Stimulated activated CD4-positive, alpha-beta T cell treated with anti-CD3 and anti-CD28 coated beads, Interleukin-4, amount 100 ng/mL, for 24 hours (primary cell): ENCODE measurements at places on chromosomes 16 and 17.

GRCh38 chr17:4987767-4988567, 492 bp upstream of the CAMTA2 start:
- no peak for DNase-seq

DNA sequence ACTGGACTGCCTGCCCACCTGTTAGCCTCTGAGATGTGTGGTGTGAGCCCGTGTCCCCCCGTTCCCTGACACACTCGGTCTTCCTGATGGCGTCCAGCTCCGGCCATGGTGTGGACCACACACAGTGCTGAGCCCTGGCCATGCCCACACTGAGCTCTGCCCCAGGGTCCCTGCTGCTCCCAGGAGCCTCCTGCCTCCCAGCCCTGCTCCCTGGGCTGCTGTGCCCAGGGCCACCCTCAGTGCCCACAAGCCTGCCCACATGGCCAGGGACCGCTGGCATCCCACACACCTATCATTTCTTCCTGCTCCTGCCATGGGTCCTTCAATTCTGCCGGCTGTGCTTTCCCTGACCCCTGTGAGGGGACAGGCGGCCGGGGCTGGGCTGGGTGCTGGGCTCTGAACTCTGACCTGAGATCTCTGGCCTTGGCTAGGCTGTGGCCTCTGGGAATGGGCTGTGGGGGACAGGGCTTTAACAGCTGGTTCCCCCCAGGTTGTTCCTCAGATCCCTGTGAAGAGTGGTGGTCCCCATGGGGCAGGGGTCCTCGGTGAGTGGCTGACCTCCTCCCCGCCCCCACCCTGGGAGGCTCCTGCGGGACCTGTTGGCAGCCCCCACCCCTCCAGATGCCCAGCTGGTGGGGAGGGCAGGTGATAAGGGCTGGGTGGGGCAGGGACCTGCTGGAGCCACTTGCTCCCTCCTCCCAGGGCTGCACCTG, 4.0 kb downstream of the CEMP1 start:
- no peak for DNase-seq

DNA sequence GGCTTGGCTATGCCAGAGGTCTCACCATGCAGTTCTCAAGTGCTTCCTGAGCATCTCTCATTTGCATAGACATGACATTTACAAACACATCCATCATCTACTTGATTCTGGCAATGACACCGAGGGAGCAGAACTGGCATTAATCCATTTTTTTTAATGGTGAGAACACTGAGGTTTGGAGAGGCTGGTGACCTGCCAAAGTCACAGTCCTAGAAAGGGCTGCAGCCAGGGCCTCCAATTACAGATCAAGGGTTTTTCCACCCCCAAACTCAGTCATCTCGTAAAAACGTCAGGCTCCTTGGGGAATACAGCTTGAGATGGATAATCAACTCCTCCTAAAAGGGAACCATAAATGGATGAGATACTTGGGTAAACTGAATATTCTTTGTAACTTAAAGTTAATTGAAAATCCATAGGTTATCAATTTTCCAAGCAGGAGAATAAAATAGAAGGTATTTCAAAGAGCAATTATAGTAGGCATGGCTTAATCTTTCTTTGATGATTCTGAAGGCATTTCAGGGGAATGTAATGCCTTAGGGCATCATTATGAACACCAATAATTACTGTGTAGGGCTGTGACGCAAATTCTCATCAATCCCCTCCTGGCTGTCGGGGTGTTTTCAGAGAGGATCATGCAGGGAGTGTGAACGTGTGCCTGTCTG, 9.4 kb upstream of the MEOX1 start:
- DNase-seq = no peak

DNA sequence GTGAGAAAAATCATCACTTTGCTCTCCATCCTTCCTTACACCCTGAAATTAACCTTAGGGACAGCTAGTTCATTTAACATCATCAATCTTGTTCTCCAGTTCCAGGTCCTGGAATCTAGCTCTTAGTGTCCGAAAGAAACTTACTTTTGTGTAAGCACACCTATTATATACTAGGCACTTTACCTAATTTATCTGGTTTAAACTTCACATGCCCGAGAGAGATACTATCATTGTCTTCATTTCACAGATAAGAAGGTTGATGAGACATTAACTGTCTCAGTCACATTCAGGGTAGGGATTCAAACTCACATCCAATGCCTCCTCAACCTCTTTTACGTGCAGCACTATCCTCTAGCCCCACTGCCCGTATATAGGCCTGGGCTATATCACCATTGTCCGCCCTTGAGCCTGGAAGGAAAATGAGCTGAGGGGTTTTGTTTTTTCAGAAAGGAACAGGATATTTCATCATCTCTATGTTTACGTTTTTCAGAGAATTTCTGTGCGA, 501 bp upstream of the AP2B1 start:
- peak; percentile 6 for DNase-seq

- no peak for DNase-seq
Observed at GRCh38 chr16:51523400-51523799, 372.3 kb upstream of the SALL1 start.

GRCh38 chr17:77315551-77316190, 174.9 kb downstream of the SEC14L1 start:
- DNase-seq = no peak

DNA sequence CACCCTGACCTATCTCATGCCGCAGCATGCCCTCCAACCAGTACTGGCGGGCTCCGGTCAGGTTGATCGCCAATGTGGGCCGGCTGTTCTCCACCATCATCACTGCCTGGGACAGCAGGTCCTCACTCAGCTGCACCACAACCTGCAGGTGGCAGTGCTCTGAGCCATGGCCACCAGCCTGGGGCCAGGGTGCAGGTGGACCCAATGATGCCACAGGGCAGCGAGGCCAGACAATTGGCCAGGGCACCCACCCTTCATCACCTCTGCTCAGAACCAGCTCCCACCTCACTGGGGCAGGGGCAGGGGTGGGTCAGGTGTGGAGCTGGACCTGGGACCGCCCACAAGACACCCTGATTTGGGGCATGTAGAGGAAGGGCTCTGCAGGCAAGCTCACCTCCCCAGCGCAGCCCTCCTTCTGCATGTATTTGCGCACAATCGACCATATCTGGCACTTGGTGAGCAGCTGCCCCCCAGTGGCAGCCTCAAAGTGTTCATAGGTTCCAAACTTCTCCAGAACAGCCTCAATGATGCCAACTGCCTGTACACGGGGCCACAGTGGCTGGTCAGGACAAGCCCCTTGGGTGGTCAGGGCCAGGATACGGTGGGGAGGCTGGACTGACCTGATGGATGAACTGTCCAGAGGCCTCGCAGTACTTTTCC, 4.2 kb downstream of the MATCAP1 start:
- DNase-seq = no peak

DNA sequence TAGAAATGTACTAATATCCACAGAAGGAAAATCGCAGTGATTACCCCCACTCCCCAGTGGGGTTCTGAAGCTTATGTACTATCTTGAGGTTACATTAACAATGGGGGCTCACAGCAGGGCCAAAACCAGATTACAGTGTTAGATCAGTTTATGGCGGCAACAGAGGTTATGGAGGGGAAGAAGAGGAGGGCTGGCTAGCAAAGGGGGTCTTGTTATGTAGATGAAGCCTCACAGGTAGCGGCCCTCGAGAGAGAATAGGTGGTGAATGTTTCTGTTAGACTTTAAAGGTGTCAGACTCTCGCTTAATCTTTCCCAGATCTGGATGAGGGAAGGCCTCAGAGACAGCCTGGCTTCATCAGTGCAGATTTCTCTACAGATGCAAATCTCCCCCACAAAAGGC, 22.2 kb downstream of the RNF112 start:
- DNase-seq = no peak

- no peak for DNase-seq
Observed at GRCh38 chr17:27980043-27980442, 62.4 kb upstream of the NLK start.

- peak; percentile 54 for DNase-seq
Observed at GRCh38 chr16:81730090-81731051, 48.7 kb upstream of the PLCG2 start.

DNA sequence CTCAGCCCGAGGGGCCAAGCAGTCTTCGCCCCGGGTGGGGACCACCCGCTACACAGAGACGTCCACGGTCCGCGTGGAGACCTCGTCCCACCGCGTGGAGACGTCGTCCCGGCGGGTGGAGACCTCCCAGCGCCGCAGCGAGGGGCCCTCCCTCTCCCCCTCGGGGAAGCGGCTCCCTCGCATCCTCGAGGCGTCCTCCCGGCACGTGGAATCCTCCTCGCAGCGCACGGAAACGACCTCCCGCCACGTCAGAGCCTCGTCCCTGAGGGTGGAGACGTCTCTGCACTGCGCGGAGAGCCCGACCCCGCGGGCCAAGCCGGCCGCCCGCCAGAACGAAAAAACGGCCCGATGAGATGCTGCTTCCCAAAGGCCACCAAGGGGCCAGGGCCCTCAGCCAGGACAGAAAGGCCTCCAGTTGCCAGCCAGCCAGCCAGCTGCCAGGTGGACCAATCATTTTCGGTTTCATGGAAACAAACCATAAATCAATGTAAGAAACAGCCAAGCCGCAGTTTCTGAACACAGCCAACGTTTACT, 424 bp downstream of the C17orf100 start:
- DNase-seq = no peak

DNA sequence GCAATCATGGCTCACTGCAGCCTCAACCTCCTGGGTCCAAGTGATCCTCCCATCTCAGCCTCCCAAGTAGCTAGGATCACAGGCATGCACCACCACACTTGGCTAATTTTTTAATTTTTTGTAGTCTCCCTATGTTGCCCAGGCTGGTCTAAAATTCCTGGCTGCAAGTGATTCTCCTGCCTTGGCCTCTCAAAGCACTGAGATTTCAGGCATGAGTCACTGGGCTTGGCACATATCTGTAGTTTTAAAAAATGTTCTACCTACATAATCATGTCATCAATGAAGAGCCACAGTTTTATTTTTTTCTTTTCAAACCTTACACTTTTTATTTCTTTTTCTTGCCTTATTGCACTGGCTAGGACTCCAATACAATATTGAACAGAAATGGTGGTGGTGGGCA, 33.1 kb upstream of the COL1A1 start:
- no peak for DNase-seq

- DNase-seq = no peak
Observed at GRCh38 chr17:3433741-3434140, at the start of gene OR1E2. OR1E2 (minus strand) TSS chr17:3433841; CDS start chr17:3433841, 0 bp downstream.

GRCh38 chr17:38544175-38544838, 61.4 kb downstream of the SRCIN1 start:
- no peak for DNase-seq

GRCh38 chr17:28343491-28343932, 8.0 kb downstream of the TNFAIP1 start:
- DNase-seq = no peak

DNA sequence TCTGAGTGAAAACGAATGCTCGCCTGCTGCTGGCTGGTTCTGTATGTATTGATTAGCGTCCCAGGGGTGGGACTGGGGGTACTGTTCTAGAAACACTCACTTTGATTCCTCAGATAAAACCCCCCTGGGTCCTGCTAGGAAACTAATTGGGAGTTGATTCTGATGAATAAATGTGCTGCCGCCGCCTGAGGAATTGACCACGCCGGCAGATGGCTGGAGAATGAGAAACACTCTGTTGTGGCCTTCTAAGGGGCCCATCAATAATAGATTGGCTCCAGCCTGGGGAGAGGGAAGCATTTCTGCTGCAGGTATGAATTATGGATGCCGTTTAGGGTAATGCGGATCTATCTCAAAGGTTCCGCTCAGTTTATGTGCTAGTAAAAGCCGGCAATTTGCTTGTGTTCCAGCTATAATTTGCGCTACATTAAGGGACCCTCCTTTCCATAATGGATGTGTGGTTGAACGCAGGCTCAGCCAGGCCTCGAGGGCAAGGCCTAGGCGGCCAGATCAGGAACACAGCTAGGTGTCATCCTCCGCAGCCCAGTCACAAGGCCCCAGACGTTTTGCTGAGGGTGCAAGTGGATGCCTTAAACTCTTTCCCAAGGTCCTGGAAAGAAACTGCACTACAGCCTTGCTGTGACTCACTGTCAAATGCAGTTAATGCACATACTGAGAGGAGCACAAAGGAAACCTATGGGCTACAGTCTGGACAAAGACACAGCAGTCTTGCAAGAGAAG, 132.2 kb upstream of the HS3ST2 start:
- DNase-seq = no peak

GRCh38 chr16:21990381-21990944, 10.5 kb downstream of the PDZD9 start:
- no peak for DNase-seq

GRCh38 chr17:66695098-66695497, 139.8 kb upstream of the CACNG5 start:
- no peak for DNase-seq

DNA sequence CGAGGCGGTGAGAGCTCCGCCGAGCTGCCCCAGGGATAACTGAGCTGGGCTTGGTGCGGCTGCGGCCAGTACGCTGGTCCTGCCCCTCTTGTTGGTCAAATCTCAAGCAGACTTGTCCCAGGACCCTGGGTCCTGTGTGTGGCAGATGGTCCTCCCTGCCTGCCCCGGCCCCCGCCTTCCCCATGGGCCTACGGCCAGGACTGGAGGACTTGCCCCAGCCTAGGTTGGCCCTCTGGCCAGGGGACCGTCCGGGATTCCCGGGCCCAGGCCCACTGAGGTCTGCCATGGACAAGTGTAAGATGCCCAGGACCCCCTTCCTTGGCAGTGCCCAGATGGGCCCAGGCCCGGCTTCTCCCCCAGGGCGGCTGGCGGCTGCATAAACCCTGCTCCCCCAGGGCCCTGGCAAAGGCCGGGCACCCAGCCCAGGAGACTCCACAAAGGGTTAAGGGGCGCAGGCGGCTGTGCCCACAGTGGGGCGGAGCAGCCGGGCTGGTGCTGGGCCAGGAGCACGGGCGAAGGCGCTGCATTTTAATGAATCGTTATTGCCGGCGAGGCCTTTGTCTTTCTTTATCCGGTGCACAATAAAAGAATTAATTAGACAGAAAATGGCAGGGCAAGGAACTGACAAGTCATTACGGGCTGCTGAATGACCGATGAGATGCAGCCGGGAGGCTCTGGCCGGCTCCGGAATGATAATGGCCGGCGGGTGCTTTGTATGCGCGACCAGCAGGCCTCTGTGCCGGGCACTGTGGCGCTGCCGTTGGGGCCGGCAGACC, 9.1 kb downstream of the SOX8 start:
- no peak for DNase-seq

DNA sequence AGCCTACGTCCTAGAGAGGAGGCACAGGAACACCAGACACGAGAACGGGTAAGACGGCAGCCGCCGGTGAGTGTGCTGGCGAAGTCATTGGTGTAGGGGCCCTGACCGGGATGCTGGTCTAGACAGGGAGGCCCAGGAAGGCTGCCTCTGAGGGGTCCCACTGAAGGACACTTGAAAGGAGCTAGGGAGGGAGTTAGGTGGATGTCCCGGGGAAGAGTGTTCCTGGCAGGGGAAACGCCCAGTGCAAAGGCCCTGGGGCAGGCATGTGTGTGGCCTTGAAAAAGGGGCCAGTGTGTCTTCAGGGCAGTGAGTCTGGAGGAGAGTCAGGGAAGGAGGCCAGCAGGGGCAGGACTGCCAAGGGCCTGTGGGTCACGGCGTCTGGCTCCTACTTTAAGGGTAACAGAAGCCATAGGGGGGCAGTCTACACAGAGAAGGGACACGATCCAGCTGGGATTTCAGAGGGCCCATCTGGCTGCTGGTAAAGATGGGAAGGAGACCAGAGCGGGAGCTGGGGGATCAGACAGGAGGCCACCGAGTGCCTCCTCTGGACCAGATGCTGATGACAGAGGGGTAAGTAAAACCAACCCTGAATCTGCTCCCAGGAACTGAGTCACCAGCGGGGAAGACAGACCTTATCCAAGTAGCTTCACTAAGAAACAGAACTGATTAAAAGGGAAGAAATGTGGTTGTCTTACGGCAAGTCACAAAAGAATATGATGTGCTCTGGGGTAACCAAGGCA, 115.9 kb downstream of the LITAF start:
- no peak for DNase-seq

GRCh38 chr16:48574766-48575165, 35.2 kb downstream of the N4BP1 start:
- no peak for DNase-seq

- no peak for DNase-seq
Observed at GRCh38 chr17:48051706-48052486, 3.7 kb downstream of the NFE2L1 start.
